ENCODE measurements at places on chromosomes 2 and 18.

DNA sequence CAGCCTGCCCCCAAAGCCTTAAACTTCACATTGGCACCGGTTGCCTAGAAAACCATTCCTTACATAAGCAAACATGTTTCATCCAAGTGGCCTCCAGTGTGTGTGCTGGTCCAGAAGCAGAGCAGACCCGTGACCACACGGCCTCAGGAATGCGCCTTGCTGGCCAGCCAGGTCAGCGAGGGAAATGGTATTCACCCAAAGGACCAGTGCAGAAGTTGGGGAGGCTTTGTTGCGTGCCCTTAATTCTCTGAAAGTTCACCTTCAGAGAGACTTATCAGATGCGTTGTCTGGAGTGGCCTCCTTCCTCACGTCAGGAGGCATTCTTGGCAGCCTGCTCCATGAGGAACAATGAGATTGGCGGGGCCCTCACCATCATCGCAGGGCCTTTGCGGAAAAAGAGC, 25.9 kb downstream of the NRP2 start:
- no peak for DNase-seq

GRCh38 chr2:236674238-236674637, 104.6 kb downstream of the ACKR3 start:
- DNase-seq, result no peak

- DNase-seq, result no peak
These were observed 70.0 kb downstream of the SLC25A12 start for GRCh38 chr2:171824086-171824485.

- DNase-seq, result no peak
These were observed 11.5 kb upstream of the FEZ2 start for GRCh38 chr2:36609507-36609906.

DNA sequence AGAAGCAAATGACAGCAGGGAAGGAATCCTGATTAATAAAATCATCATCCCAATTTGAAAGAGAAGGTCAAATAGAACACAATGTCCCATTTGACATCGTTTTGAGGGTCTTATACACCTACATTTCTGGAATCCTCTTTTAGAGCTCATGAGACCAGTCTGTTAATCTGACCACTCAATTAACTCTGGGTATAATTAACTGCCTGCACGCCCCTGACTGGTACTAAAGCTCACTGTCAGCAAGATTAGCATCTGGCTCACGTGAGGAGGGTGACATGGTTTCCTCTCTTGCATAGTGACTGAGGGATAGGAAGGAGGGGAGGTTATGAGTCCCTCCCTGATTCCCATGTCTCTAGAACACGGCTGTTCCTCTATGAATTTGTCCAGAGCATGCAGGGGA, 124.3 kb downstream of the ICOS start:
- no peak for DNase-seq

- DNase-seq, result no peak
These were observed 4.5 kb downstream of the CEBPZ start for GRCh38 chr2:37226863-37227262.

- no peak for DNase-seq
These were observed 639.8 kb downstream of the TMEM182 start for GRCh38 chr2:103401621-103402020.

DNA sequence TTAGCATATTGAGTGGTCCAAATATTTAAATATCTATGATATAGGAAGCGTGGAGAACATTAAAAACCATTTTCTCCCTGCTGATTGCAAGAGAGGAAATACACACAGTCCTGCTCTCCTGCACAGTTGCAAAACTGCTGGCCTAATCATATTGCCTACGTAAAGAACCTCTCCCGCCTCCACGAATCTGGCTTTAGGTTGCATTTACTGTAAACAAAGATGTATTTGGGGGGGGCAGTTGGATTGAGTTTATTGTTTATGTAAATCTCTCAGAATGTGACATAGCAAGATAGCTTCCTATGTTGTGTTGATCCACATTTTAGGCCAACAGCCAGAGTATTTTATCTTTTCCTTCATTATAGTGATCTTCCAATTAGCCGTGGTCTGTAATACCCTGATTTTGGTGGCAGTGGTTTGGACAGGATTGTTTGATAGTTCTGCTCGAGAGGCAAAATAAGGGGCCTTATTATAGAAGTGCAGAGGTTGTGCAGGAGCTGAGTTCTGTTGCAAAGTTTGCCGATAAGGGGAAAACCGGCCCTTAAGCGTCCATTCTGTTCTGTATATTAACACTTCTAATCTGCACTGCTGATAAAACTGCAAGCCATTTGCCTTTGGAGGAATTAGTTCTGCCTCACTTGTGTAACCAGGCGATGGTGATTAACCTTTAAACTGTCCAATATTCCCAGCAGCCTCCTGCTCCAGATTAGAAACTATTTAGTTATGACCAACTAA, 101.6 kb upstream of the SIX3 start:
- DNase-seq, result no peak

GRCh38 chr18:34258176-34258575, 33.5 kb upstream of the NOL4 start:
- no peak for DNase-seq

DNA sequence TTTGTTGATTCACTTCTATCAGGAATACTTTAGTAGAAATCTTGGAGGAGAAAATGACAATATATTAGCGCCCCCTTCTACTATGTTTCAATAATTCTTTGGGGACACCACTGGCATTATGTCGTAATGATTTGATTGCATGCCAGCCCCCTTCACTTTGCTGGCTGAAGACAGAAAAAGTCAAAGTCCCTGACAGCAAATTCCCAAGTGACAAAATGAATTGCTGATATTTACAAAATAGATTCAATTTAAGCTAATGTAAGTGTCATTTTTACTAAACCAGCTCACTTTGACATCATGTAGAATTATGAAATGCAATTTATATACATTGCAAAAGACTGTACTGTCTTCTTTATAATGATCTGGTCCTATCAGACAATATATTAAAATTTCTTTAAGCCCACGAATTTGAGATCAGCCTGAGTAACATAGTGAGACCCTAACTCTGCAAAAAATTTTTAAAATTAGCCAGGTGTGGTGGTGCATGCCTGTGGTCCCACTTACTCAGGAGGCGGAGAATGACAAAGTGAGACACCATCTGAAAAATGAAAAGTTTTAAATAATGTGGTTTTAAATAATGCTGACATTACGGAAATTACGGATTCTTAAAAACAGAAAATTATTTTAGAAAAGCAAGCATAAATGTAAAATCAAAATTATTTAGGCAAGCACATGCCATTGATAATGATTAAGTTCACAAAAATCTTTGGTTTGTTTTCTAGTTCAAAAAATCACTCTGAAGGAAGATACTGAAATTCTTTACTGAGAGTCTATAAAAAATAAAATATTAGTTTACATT, 520.1 kb upstream of the PKDCC start:
- no peak for DNase-seq

DNA sequence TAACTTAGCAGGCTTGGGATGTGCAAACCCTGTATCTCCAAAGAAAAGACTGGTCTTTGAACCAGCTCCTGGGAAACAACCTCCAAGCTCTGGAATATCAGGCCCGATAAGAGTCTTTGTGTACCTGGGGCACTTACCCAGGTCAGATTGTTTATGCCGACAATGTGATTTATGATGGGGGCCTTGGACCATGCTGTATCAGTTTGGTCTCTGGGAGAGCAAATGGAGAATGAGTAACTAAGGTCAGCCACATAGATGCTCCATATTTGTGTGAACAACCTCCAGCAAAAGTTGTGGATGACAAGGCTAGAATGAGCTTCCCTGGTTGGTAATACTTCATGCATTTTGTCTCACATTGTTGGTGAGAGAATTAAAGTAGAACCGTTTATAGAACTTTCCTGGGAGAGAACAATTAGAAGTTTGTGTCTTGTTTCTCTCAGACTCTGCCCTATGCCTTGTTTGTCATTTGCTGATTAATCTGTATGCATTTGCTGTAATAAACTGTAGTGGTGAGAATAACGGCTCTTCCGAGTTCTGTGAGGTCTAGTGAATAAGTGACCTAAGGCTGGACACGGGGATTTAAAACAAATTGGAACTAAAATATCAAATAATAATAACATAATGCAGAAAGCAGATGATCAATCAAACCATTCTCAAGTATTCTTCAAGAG, 259.1 kb downstream of the XIRP2 start:
- DNase-seq, result no peak

DNA sequence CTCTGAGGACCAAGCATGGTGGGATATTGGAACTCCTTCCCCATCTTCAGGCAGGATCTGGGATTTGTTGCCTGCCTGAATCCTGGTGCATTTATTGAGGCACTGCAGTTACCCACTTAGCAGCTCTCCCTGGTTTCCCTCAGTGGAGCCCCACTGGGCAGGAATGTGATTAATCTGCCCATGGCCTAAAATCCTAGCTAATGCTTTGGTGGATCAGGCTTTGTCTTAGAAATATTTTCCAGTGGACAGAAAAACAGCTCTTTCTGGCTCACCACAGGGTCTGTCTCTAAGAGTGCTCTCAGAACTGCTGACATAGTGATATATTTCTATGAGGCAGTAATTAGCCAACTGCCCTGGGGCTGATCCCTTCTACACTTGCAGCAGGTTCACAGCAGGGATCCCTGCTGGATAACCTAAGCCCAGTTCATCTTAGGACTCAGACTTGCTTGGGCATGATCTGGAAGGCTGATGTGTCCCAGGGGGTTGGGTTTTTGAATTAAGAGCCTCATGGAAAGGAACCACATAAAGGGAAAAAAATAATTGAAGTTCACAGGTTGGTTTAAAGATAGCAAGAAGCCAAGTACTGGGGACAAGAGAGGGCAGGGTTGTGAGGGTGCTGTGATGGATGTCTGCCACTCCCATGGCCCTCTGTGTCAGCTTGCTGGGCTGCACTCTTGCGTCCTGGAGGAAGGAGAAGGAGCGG, 44.3 kb upstream of the ZDBF2 start:
- DNase-seq, result no peak

GRCh38 chr2:113894156-113894743, 4.4 kb downstream of the ACTR3 start:
- DNase-seq, result no peak

DNA sequence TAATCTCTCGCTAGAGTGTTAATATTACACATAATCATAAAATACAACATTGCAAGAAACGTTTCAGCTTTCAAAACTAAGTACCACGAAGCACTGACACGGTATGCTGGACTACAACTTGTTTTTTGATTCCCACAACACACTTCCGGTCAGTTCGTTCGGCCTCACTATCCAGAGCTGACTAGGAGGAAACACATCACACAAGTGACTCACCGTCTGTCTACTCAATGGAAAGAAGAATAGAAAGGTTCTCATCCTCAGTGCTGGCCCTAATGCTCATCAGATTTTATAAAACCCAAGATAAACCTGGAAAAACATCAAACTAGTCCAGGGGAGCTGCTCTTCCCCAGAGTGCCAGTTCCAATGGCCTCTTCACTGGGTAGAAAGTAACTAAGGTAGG, 42.9 kb downstream of the ZNF385B start:
- no peak for DNase-seq

- no peak for DNase-seq
These were observed 738 bp downstream of the CHST9 start for GRCh38 chr18:27184115-27185024.

- DNase-seq, result peak; percentile 77
These were observed 47.7 kb upstream of the POMC start for GRCh38 chr2:25215948-25216679.

DNA sequence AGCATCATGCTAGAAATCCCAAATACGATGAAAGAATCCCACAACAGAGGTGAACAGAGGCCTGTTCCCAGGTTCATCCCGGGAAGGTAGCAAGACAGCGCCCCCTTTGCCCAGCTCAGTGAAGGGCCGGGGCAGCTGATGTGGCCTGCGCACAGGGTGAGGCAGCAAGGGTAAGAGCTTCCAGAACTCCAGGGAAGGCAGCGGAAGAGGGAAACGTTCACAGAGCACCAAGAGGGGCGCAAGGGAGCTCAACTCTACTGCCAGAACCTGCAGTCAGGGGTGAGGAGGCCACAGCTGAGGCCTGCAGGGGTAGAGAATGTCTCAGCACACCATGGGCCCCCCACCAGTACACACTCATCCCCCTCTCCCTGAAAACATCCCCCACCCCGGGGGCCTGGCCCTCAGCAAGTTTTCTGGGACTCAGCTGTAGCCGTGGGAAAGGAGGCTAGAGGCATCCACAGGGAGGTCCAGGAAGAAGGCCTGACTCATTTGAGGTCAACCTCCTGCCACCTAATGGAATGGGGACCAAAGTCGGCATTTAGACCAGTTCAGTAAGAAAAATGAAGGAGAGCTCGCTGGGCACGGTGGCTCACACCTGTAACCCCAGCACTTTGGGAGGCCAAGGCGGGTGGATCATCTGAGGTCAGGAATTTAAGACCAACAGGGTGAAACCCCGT, 95.6 kb upstream of the ASAP2 start:
- DNase-seq, result no peak

DNA sequence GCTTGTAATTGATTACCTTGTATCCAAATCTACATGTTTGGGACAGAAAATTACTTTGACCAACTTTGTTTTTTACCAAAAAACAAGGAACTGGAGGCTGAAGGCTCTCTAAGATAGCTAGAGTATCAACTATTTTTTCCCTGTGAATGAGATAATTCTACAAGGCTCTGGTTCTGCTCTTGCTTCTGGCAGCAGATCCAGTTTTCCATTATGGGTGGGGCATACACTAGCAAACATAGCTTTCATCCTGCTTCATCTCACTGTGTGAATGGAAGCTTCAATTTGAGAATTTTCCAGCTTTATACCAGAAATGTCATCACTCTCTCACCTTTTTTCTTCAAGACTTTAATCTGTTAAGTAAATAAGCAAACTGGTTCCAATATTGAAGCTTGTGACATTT, 249.7 kb downstream of the RPRM start:
- no peak for DNase-seq

DNA sequence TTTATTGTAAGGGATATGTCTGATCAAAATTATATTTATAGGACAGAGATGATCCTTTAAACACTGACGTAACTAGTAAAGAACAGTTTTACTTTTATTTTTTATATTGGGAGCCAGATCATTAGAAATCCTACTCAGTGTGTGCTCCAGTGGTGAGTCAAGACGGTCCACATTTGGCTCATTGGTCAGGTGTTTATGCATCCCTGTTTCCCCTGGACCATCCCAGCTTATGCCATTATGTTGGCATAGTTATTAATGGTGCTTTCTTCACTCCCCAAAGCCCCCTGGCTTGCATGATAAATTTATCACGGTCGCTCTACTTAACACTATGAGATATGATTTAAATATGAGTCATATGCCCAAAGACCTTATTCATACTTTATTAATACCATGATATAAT, 293.4 kb downstream of the XIRP2 start:
- no peak for DNase-seq

DNA sequence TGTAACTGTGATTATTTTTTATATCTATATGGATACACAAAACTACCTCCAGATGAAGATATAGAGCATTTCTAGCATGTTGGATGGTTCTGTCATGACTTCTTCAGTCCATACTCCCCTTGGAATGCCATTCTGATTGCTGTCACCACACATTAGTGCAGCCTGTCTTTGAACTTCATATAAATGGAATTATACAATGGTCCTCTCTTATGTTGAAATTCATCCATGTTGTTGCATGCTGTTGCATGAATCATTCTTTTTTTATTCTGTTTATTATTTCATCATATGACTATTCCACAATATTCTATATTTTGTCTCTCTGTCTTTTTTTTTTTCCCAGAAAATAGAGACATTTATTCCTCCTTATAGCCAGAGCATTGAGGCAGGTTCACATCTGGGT, 74.1 kb downstream of the OSBPL6 start:
- DNase-seq, result no peak

All from activated CD4-positive, alpha-beta T cell treated with anti-CD3 and anti-CD28 coated beads for 24 hours (primary cell).